Liver (tissue), 10 donors: ENCODE measurements at places on chromosomes 7 and 10. TPM values are rescaled to one million over a fixed set of nuclear protein-coding genes. Genes with fewer than 3 reads are reported as not detected.
A peak's percentile ranks its signal among the peaks of the same experiment; 100 is the strongest.

The LRGUK gene
- 0.09 TPM for total RNA-seq

DNA sequence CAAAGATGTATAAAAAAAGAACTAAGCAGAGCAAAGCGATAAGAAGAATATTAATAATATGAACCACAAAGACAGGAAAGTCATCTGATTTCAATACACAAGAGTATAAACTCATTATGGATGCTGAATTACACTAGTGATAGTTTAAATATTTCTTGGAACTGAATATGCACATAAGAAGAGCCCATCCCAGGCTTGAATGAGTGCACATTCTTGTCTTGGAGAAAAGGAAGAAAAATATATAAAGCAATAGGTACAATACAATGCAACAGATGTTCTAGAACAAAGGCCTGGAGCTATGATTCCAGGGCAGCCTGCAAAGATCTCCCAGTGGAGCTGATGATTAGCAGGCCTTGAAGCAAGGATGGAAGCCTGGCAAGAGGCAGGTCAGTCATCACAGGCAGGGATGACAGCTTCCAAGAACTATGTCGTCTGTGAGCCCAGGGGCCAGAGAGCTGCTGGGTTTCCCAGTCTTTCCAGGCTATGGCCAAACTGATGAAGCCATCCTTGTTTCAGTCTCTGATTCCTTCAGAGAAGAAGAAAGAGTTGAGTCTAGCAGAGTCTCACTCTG, 277.6 kb downstream of the KCNMA1 start:
- DNase-seq = no peak
- no peaks in the 10 kb centered on the region for H3K36me3 ChIP-seq
- no peak overlapping the region for H3K4me3 ChIP-seq
- H3K27ac ChIP-seq = no peak overlapping the region
- no peaks in the 10 kb centered on the region for H3K4me1 ChIP-seq
- H3K27me3 ChIP-seq = no peaks in the 10 kb centered on the region

- no peaks in the 10 kb centered on the region for H3K27me3 ChIP-seq
- H3K4me1 ChIP-seq = peaks cover 12% of the 10 kb centered on the region
- peak overlapping the region; percentile 41 for H3K27ac ChIP-seq
- H3K36me3 ChIP-seq = no peaks in the 10 kb centered on the region
Observed at GRCh38 chr7:112940314-112940732, 146.3 kb downstream of the GPR85 start.

GRCh38 chr7:135519233-135519688, 9.4 kb upstream of the CNOT4 start:
- H3K36me3 ChIP-seq = no peaks in the 10 kb centered on the region
- no peak for DNase-seq
- H3K4me1 ChIP-seq = no peaks in the 10 kb centered on the region
- no peak overlapping the region for H3K4me3 ChIP-seq
